Stimulated activated CD4-positive, alpha-beta T cell treated with anti-CD3 and anti-CD28 coated beads, Interleukin-15, amount 100 ng/mL, for 1 hour (primary cell): ENCODE measurements at places on chromosomes 11 and 22.

GRCh38 chr11:134459246-134460061, 47.4 kb upstream of the B3GAT1 start:
- no peak for DNase-seq

DNA sequence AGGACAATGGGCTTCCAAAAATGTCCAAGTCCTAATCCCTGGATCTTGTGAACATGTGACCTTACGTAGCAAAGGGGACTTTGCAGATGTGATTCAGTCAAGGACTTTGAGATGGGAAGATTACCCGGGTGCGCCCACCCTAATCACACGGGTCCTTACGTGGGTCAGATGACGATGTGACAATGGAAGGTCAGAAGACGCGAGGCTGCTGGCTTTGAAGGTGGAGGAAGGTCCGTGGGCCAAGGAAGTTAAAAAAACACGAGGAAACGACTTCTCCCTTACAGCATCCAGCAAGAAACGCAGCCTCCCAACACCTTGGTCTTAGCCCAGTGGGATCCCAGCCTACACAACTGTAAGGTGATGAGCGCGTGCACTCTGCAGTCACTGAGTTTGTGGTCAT, 860.1 kb downstream of the TBC1D22A start:
- DNase-seq = no peak

GRCh38 chr22:46280999-46281623, 13.3 kb downstream of the TTC38 start:
- no peak for DNase-seq

DNA sequence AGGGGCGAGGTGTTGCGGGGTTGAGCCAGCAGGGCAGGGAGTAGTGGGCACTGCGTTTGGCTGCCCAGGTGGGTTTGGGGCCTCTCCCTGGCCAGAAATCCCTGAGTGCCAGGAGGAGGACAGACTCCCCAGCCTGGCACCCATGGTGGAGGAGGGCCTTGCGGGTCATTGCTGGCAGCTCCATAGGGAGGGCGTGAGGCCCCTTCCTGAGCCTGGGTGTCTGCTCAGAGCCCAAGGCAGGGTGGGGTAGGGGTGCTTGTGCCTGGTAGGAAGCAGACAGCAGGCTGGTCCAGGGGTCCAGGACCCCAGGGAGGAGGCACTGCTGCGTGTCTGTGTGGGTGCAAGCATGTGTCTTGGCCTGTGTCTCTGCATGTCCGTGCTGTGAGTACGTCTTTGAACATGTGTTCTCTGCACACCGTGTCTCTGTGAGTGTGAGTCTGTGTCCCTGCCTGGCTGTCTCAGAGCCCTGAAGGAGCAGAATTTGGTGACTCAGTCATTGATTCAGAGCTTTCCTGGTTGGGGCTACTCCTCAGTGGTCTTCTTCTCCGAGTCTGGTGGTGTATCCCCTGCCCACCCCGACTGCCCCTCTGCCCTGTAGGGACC, 3.9 kb downstream of the TSPAN4 start:
- no peak for DNase-seq

DNA sequence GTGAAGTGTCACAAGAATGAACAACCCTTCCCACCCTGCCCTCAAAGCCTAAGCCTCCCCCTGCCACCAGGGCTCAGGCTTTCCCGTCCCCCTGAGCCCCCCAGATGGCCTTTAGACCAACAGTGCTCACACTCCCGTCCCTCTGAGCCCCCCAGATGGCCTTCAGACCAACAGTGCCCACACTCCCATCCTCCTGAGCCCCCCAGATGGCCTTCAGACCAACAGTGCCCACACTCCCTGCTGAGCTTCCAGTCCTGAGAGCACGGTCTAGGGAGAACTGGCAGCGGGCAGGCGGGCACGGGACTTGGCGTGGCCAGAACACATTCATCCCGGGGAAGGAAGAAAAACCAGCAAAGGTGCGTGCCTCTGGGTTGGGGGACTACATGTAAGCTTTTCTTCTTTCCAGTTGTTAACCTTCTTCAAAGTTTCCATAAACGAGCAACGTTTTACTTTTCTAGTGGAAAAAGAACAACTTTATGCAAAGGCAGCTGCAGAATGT, 2.5 kb downstream of the MRGPRG start:
- no peak for DNase-seq

- DNase-seq = no peak
These were observed 5.4 kb downstream of the CRY2 start for GRCh38 chr11:45852712-45853101.
